ENCODE measurements at places on chromosomes 7 and 10. TPM values are rescaled to one million over a fixed set of nuclear protein-coding genes. Genes with fewer than 3 reads are reported as not detected.
A peak's percentile ranks its signal among the peaks of the same experiment; 100 is the strongest.

DNA sequence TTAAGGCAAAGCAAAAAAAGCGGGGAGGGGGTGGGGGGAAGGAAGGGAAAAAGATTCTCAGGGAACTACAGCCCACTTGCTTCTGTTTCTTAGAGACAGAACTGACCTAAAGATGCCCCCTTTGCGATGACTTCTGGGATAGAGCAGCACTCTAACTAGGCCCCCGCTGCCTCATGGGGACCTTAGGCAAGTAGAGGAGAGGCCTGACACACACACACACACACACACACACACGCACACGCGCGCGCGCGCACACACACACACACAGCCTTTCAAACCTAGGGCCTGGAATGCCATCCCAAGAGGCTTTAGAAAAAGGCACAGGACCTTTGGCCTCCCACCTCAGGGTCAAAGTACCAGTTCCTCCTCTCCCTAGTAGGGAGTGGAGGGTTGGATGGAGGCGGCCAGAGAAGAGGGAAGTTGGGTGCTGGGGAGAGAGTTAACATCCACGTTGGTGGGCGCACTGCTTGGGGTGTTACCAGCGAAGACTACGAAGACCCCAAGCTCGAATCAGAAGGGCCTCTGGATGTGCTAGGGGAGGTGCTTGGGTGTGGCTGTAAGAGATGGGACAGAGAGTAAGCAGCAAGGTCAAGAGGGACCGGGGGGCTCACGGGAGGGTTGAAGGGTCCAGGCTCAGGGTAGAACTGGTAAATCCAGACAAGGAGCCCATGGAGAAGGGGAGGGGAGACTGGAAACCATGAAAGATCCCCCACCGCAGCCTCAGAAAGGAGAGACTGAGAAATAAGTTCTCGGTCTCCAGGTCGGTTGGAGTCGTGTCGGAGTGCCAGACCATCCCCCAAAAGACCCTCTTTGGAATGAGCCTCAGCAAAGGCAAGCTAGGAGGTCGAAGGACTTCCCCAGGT is 1.2 kb upstream of the COL1A2 start:
- no peak for DNase-seq

DNA sequence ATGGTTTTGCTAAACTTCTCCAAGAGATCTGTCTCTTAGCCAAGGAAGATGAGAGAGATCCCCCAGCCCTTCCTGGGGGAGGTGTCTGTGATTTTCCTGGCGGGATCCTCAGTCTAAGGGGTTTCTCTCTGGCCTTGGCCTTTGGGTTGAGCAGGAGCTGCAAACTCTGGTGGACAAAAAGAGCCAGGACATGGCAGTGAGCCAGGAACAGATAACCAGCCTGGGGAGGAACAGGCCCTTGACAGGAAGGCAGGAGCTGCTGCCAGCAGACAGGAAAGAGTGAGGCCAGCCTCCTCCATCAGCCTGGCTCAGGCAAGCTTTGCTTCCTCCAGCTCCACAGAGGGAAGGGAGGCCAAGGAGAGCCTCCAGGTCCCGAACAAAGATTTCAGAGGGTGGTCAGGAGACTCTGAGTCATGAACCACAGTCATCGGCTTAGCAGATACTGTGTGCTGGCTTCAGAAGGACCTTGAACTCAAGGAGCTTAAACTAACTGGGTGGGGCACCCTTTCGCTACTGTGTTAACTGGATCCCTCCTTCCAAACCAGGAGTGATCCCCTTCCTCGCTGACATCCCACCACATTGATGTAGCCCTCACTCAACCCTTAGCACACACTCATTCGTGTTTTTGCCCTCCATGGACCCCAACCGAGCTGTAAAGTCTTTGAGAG is 34.7 kb downstream of the DDIT4 start:
- peak; percentile 67 for DNase-seq

GRCh38 chr7:44081266-44081748 is 1.0 kb downstream of the POLM start:
- no peak for DNase-seq

DNA sequence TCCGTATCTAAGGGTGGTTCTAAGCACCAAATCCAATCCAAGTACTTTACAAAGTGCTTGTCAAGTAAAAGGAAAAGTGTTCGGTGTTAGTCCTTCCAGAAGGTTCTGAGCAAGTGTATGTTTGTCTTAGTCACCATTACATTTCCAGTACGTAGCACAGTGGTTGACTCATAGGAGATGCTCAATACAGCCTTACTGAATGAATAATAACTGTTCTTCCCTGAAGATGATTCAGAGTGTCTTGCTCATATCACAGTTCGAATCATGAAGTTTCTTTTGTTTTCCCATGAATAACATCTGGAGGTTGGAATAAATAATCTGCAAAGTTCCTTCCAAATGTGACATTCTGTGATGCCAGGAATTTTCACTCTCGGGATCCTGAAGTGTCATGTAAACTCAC is 53.4 kb downstream of the WNT2 start:
- peak; percentile 89 for DNase-seq

The TSPAN12 gene
- 10.9 TPM for total RNA-seq

- DNase-seq, result peak; percentile 54
Measured at GRCh38 chr7:95011146-95011928, 103.9 kb downstream of the PPP1R9A start.

The ANTXRL gene
- total RNA-seq, result not detected

DNA sequence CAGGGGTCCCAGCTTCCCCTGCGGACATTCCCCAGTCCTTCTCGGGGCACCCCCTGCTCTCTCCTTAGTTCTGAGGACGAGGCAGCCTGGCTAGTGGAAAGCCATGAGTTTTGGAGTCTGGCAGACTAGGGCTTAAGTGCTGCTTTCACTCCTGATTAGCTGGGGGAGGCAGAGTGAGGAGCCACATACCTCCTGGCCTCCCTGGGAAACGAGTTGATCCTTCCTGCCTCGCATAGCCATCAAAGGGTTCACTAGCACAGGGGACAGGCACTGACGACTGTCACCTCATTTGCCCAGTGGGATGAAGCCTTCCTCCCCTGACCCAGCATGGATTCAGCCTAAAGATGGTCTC is 402.5 kb downstream of the RPS24 start:
- no peak for DNase-seq

The FAM171A1 gene
- 32.0 TPM for total RNA-seq

DNA sequence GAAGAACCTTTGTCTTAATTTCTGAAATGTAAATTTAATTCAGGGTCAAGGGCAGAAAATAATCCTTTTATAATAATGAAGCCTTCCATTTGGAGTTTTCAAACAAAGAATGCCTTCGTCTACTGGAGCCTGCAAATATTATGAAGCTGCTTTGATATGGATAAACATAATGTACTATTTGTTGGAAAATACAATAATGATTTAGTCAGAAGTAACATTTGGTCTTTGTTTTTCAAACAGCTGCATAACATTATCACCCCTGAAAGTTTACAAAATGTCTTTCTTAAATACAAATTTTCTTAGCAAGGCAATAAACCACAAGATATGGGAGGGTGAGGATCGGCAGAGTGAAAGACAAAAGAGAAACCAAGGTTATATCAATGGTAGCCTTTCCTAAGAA is 41.5 kb downstream of the TMEM26 start:
- DNase-seq, result no peak

DNA sequence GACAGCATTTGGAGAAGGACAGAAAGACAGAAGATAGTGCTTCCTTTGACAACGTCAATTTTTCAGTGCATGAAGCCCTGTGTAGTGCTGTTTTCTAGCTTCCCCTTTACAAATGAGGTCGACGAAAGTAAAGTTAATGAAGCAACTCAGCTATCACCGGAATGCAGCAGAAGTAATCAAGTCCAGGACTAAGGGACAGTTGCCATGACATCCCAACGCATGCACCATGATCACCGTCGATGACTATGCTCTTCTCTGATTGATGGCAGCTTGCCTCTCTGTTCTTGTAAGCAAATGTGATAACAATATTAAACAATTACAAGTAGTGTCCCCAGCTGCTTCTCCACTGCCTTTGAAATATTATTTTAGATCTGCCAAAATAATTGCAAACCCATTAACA is 205.8 kb downstream of the FRMD4A start:
- no peak for DNase-seq

DNA sequence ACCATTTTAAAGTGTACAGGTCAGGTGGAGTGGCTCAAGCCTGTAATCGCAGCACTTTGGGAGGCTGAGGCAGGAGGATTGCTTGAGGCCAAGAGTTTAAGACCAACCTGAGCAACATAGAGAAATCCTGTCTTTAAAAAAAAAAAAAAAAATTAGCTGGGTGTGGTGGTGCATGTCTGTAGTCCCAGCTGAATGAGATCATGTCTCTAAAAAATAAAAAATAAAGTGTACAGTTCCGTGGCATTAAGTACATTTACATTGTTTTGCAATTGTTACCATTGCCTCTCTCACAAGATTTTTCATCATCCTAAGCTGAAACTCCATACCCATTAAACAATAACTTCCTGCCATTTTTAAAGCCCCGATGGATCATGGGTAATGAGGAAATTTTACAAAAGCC is 20.6 kb downstream of the PLCE1 start:
- DNase-seq, result no peak

The BTBD16 gene
- 2.0 TPM for total RNA-seq

The BAIAP2L1 gene
- total RNA-seq, result 32.5 TPM

The KCNH2 gene
- total RNA-seq, result 4.1 TPM

DNA sequence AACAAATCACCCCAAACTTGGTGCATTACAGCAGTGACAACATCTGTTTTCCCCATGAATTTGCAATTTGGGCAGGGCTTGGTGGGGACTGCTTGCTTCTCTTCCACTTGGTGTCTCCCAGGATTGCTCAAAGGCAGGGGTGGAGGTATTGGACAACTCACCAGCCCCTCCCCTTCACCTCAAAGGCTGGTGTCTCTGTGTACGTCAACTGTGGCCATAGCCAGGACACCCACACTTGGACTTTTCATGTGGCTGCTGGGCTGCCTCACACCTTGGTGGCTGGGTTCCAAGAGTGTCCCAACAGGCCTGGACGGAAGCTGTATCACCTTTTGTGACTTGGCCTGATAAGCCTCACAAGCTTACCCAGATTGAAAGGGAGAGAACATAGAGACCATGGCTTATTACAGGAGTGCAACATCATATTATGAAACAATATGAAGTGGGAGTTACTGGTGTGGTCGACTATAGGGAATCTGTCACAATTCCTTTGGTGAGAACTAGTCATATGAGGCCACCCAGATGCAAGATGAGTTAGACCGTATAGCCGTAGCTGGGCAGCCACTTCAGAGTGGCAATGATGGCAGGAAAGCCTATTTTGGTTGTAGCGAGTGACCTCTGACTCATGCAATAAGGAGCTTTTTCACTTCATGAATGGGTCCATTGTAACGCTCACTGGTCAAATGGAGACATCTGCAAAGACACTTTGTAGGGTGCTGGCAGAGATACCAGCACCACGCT is 187.6 kb upstream of the ITGB1 start:
- no peak for DNase-seq

- no peak for DNase-seq
Measured at GRCh38 chr7:75723444-75723843, 15.3 kb downstream of the HIP1 start.

The POMZP3 gene
- 0.79 TPM for total RNA-seq

The SPDYE5 gene
- total RNA-seq, result not detected

- DNase-seq, result no peak
Measured at GRCh38 chr7:88775838-88776237, 16.3 kb downstream of the ZNF804B start.

- DNase-seq, result no peak
Measured at GRCh38 chr10:62166331-62167131, 102.1 kb downstream of the RTKN2 start.

GRCh38 chr7:129845178-129845971 is 107.4 kb downstream of the UBE2H start:
- DNase-seq, result no peak

The HKDC1 gene
- 126 TPM for total RNA-seq

DNA sequence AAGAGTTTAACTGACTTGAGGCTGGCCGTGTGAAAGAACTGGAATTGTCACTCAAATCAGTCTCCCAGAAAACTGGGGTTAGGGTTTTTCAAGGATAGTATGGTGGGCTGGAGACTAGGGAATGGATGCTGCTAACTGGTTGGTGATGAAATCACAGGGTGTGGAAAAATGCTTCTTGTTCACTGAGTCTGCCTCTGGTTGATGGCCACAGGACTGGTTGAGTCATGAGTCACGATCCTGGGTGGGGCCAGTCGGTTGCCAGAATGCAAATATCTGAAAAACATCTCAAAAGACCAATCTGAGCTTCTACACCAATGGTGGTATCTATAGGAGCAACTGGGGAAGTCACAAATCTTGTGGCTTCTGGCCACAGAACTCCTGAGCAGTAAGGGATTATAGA is 16.3 kb upstream of the BAMBI start:
- peak; percentile 63 for DNase-seq

GRCh38 chr10:64444564-64444963 is 923.4 kb downstream of the REEP3 start:
- no peak for DNase-seq

- DNase-seq, result no peak
Measured at GRCh38 chr7:139623518-139623917, 100.0 kb downstream of the CLEC2L start.

DNA sequence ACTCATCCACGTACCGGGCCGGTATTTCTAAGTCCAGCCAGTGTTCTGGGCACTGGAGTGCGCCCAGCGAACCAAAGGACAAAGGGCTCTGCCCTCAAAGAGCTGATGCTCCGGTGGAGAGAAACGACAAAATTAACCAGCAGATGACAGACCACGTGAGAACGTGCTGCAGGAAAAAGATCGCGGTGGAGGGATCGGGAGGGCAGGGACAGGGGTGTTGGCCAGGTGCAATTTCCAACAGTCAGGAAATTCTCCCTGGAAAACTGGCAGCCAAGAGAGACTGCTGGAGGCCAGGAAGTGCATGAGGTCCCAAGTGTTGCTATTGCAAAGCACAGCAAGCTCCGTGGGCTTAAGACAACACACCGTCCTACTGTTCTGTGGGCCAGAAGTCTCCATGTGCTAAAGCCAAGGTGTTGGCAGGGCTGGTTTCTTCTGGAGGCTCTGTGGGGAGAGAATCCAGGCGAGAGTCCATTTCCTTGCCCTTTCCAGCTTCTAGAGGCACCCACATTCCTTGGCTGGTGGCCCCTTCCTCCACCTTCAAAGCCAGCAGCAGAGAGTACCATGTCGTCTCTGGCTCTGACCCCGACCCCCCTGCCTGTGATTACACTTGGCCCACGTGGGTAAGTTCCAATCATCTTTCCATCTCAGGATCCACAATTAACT is 21.3 kb upstream of the AMZ1 start:
- no peak for DNase-seq

The HABP2 gene
- 0.07 TPM for total RNA-seq

DNA sequence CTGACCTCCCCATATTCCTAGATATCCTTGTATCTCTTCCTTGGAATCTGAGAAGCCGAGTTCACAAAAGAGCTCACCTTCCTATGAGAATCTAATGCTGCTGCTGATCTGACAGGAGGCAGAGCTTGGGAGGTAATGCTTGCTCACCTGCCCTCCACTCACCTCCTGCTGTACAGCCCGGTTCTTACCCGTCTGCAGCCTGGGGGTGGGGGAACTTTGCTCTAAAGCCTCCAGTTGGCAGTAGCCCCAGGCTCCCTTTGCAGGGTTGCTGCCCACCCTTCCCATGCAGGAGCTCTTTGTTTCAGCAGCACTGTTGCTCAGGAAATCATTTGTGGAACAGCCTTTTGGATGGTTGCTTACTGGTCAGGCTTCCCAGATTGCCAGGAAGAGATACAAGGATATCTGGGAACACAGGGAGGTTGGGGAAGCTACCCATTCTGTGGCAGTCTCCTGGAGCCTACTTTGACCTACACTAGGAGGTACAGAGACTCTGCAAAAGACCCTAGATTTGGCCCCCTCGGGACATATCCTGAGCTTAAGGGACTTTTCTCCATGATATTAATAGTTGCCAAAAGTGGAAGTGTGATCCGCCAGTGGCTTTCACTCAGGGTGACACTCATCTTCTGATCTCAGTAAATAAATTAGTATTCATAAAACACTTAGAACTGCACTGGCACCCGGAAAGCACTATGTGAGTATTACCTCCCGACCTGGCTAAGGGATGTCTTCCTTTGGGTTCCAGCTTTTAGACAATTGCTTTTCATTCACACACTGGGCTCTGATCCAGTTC is 363.7 kb upstream of the PODXL start:
- DNase-seq, result no peak

The PRSS2 gene
- total RNA-seq, result not detected

The RARRES2 gene
- 0.38 TPM for total RNA-seq

Data from kidney epithelial cell (primary cell).